ENCODE measurements at places on chromosomes 11 and 22. TPM values are rescaled to one million over a fixed set of nuclear protein-coding genes. Genes with fewer than 3 reads are reported as not detected.
A peak's percentile ranks its signal among the peaks of the same experiment; 100 is the strongest.

SYCE3 gene
- not detected for total RNA-seq

LRRC4C gene
- total RNA-seq: not detected

TCN2 gene
- total RNA-seq: 10.9 TPM

KIAA1671 gene
- total RNA-seq: 16.2 TPM

CALCA gene
- total RNA-seq: not detected

DNA sequence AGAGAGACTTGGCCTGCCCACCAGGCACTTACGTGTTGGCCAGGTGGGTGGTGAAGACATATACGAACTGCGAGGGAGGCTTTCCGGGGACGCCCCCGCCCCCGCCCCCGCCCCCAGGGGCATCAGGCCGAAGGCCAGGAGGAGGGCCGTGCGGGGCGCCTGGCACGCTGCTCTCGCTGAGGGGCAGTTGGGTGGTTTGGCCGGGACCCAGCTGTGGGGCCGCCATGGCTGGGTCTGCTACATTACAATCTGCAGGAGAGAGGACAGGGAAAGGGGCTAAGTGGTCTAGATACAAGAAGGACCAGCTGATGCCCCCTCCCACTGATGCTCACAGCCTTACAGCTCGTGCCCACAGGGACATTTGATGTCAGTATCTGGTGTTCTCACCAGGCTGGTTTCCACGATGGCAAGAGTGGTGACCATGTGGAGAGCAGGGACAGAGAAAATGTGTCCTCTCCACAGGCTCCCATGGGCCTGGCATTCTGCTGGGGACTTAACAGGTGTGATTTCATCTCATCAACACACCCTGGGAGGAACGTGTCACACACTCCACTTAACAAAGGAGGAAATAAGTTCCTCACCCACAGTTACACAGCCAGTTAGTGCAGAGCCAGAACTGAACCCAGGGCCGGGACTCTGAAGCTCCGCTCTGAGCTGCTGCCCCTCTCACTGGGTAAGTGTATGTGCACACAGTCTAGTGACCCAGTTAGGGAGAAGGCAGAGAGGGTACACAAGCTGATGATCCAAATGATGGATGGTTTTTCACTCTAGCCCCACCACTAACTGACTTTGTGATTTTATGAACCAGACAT is 19.7 kb downstream of the CXCR5 start:
- DNase-seq: peak; percentile 10
- H3K4me1 ChIP-seq: peaks cover 20% of the 10 kb centered on the region
- no peaks in the 10 kb centered on the region for H3K27me3 ChIP-seq
- no peak overlapping the region for H3K4me3 ChIP-seq
- H3K27ac ChIP-seq: no peak overlapping the region

DNA sequence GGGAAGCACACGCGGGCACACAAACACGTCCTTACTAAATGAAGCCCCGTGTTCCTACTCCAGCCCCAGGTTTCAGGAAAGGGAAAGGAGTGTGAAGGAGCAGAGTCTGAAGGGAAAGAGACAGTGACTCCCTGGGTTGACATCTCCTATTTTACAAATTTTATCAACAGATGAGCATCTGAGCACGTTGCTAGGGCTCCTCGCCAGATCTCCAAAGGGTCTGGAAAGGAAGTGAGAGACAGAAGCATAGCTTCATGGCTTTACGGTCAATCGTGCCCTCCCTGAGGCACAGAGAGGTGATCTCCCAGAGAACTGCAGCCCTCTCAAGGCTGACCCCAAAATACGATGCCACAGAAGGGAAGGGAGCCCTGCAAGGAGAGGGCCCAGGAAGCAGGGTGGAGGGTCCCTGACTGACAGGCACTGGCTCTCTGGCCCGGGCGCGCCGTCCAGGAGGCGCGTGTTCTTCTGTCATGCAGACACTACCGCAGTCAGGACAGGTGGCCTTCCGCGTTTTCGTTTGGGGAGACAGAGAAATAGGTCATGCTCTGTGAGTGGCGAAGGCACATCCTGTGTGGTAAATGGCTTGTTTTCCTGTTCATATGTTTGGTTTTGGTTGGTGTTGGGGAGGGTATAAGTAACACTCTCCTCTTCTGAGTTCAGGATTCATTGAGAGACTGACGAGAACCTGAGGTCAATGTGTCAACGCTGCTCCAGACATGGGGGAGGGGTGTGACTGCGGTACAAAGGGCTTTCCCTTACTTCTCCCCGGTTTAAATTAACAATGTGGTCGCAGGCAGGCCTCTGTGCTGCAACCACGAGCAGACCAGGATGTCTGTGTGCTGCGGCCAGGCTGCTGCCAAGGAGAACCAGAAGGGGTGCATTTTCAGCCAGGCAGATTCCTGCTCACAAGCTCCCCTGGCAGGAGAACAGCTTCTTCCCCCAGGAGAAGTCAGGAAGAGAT is 813.3 kb downstream of the OPCML start:
- H3K27me3 ChIP-seq: no peaks in the 10 kb centered on the region
- DNase-seq: no peak
- no peaks in the 10 kb centered on the region for H3K36me3 ChIP-seq
- no peak overlapping the region for H3K4me3 ChIP-seq
- H3K4me1 ChIP-seq: no peaks in the 10 kb centered on the region
- no peak overlapping the region for H3K27ac ChIP-seq

DNA sequence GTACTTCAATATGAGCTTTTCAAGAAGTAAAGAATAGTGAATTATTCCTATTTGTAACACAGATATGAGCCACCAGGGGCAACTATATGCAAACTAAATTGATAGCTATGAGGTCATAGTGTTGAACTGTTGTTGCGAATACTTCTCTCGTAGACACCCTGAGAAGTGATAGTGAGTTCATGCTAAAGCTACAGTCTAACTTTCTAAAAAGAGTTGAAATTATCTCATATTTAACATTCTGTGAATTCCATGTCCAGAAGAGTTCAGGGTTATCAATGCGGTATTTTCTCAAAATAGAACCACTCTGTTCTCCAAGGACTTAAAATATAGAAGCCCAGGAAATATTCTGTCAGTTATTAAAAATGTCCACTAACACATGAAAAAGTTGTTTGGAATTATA is 185.4 kb downstream of the AASDHPPT start:
- no peak for DNase-seq
- H3K27me3 ChIP-seq: no peaks in the 10 kb centered on the region
- no peaks in the 10 kb centered on the region for H3K4me1 ChIP-seq

- H3K4me1 ChIP-seq: peaks cover 5% of the 10 kb centered on the region
- H3K4me3 ChIP-seq: no peak overlapping the region
- H3K27me3 ChIP-seq: peaks cover 61% of the 10 kb centered on the region
- H3K27ac ChIP-seq: no peak overlapping the region
Observed at GRCh38 chr22:45880716-45881523, 96.0 kb downstream of the WNT7B start.

- H3K4me1 ChIP-seq: no peaks in the 10 kb centered on the region
- no peaks in the 10 kb centered on the region for H3K27me3 ChIP-seq
- H3K27ac ChIP-seq: no peak overlapping the region
- DNase-seq: no peak
- no peak overlapping the region for H3K4me3 ChIP-seq
Observed at GRCh38 chr22:49084206-49084605, 743.5 kb downstream of the BRD1 start.

- no peaks in the 10 kb centered on the region for H3K27me3 ChIP-seq
- peaks cover 12% of the 10 kb centered on the region for H3K4me1 ChIP-seq
- no peak overlapping the region for H3K4me3 ChIP-seq
- no peak overlapping the region for H3K27ac ChIP-seq
- no peak for DNase-seq
- no peaks in the 10 kb centered on the region for H3K36me3 ChIP-seq
Observed at GRCh38 chr22:37726241-37726887, 29.5 kb downstream of the TRIOBP start.

DNA sequence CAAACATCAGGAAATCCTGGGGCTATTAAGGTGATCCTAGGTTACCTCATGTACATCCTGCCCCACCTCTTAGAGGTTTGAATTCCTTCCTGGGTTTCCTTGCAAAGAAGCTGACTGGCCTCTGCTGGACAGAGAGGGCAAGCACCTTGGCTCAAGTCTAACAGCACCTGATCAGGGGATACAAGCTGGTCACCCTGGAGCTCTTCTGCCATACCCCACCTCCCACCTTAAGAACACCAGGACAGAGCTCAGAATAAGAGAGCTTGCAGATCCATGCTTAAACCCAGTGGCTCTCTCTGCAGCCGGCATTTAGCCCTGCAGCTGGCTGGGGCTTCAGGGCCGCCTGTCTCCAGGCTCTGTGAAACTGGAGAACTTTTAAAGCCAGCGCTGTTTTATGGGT is 386.6 kb upstream of the NARS2 start:
- no peak overlapping the region for H3K27ac ChIP-seq
- no peak for DNase-seq
- H3K36me3 ChIP-seq: no peaks in the 10 kb centered on the region
- no peak overlapping the region for H3K4me3 ChIP-seq

DNA sequence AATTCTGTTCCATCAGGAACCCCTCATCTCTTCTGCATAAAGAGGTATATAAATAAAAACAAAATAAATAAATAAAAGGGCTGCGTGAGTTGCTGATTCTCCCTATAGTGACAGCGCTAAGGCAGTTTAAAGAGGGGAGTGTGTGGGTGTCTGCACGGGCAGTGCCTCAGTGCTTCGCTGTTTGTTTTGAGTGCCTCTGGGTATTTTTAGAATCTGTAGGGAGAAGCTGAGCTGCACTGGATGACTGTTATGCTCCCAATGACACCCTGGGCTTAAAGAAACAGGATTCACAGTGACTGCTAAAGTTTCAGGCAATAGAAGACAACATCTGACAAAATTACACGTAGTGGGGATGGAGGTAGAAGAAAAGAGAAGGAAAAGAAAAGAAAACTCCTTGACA is 38.8 kb downstream of the SLC1A2 start:
- H3K27ac ChIP-seq: peak overlapping the region; percentile 52
- peak overlapping the region; percentile 28 for H3K4me3 ChIP-seq
- no peaks in the 10 kb centered on the region for H3K36me3 ChIP-seq

- H3K27ac ChIP-seq: no peak overlapping the region
- H3K4me3 ChIP-seq: no peak overlapping the region
- DNase-seq: no peak
- no peaks in the 10 kb centered on the region for H3K27me3 ChIP-seq
Observed at GRCh38 chr11:107916671-107917241, 11.5 kb upstream of the RAB39A start.

GRCh38 chr11:115871161-115871760 is 367.0 kb upstream of the CADM1 start:
- no peak for DNase-seq
- H3K27ac ChIP-seq: no peak overlapping the region
- no peaks in the 10 kb centered on the region for H3K4me1 ChIP-seq
- H3K27me3 ChIP-seq: no peaks in the 10 kb centered on the region
- H3K4me3 ChIP-seq: no peak overlapping the region

DNA sequence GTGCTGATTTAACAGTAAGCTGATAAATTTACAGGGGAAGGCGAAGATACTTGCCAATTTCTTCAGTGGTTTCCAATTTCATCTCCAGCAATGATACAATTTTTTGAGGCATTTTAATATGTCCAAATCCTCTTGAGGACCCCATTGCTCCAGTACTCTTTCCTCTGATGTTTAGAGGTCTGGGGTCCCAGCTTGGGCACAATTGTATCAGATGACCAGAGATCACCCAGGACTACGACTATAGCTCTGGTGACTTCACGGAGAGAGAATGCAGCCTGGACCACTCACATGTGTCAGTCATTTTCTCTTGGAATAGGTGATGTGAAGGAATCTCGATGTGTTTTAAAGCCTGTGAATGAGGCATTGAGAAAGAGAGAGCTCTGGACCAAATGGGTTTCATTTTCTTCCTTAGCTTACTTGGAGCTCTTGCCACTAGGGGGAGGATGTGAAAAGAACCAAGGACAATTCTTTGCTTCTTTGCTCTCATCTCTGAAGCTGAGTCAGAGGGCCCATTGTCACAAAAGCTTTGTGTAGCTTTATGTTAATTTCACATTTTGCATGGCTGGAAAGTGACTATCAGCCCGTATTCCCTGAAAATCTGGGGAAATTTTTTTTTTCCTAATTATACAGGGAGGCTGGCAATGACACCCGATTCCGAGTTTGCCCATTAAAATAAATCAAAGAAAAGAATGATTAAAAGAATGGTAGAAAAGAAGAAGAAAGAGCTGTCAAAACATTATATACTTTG is 6.7 kb upstream of the CCDC90B start:
- H3K4me1 ChIP-seq: no peaks in the 10 kb centered on the region
- no peaks in the 10 kb centered on the region for H3K36me3 ChIP-seq
- DNase-seq: no peak
- peak overlapping the region; percentile 16 for H3K4me3 ChIP-seq

DNA sequence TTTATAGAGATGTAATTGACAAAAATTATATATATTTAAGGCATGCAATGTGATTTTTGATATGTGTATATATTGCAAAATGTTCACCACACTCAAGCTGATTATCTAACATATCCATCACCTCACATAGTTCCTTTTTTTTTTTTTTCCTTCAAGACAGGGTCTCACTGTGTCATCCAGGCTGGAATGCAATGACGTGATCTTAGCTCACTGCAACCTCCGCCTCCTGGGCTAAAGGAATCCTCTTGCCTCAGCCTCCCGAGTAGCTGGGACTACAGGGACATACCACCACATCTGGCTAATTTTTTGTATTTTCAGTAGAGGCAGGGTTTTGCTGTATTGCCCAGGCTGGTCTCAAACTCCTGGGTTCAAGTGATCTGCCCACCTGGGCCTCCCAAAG is 65.1 kb upstream of the SLC35C1 start:
- no peaks in the 10 kb centered on the region for H3K36me3 ChIP-seq
- H3K27ac ChIP-seq: peak overlapping the region; percentile 94
- H3K27me3 ChIP-seq: no peaks in the 10 kb centered on the region
- H3K4me1 ChIP-seq: peaks cover 32% of the 10 kb centered on the region
- no peak for DNase-seq

- no peaks in the 10 kb centered on the region for H3K36me3 ChIP-seq
- no peak overlapping the region for H3K27ac ChIP-seq
- H3K4me3 ChIP-seq: no peak overlapping the region
- H3K27me3 ChIP-seq: no peaks in the 10 kb centered on the region
- H3K4me1 ChIP-seq: no peaks in the 10 kb centered on the region
- no peak for DNase-seq
Observed at GRCh38 chr11:50214376-50214775, 181.7 kb downstream of the OR4C45 start.

- no peaks in the 10 kb centered on the region for H3K36me3 ChIP-seq
- no peak for DNase-seq
- H3K4me3 ChIP-seq: no peak overlapping the region
- H3K4me1 ChIP-seq: peaks cover 32% of the 10 kb centered on the region
- no peak overlapping the region for H3K27ac ChIP-seq
Observed at GRCh38 chr11:76382209-76382608, 1.1 kb downstream of the GVQW3 start.

- H3K27ac ChIP-seq: no peak overlapping the region
- H3K4me1 ChIP-seq: peaks cover 24% of the 10 kb centered on the region
- H3K36me3 ChIP-seq: no peaks in the 10 kb centered on the region
- H3K27me3 ChIP-seq: no peaks in the 10 kb centered on the region
- H3K4me3 ChIP-seq: no peak overlapping the region
- DNase-seq: no peak
Observed at GRCh38 chr11:102191832-102192231, 81.6 kb downstream of the YAP1 start.

- no peak overlapping the region for H3K27ac ChIP-seq
- H3K4me1 ChIP-seq: peaks cover 7% of the 10 kb centered on the region
- DNase-seq: no peak
Observed at GRCh38 chr11:111409915-111410314, 30.8 kb upstream of the POU2AF1 start.

Measured in gastrocnemius medialis (tissue), 4 donors.